ENCODE measurements at places on chromosomes 4 and X.

GRCh38 chr4:163196926-163197480, 30.3 kb upstream of the NAF1 start:
- no peak for DNase-seq

DNA sequence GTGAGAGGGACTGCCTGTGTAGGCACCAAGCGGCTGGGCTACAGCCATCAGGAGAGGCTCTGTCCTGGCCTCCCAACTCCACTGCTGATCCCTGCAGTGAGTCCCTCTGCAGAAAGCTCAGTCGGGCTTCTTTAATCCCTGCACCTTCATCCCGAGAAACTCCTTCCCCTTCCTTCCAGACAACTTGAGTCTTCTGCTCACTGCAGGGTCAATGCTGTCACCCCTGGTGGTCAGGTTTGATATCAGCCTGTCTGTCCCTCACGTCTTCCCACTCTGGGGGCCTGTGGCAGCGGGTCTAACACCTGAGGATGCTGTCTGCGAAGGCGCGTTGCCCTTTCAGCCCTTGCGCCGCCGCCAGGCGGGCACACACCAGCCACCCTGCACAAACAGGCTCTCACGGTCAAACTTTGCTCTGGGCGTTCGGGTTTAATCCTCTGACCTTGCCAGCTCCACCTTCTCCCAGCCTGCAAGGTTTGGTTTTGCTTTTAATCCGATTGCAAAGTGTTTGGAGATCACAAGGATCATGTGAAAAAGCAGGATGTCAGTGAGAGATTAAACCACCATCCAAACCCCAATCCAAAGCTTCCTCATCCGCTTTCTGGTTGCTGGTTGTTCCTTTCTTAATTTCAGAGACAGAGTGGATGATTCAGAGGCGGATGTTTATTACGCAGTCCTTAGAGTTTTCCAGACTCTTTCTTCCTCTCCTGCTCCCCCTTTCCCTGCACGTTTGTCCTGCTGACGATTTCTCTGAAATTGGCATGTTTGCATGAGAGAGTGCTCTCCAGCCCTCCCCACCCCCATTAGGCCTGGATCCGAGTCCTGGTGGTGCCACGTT, 74.8 kb upstream of the SLC34A2 start:
- no peak for DNase-seq

DNA sequence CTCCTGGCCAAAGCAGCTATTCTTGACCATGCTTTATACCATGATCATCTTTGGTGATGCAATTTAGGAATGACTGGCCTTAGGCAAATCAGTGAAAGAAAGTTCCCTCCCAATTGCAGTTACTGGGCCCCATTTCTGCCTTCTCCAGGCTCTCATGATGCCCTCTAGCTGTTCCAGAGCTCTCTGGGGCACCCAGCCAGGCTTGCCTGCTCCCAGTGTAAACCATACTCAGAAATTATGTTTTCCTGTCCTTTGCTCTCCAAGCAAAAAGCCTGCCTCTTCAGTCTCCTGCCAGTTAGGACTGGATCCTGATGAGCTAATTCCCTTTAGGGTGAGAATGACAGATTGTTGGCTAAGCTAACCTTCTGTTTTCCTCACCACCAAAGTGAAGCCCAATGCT, 85.3 kb upstream of the RBPJ start:
- DNase-seq, result no peak

GRCh38 chrX:13372203-13372980, 52.5 kb upstream of the ATXN3L start:
- no peak for DNase-seq

DNA sequence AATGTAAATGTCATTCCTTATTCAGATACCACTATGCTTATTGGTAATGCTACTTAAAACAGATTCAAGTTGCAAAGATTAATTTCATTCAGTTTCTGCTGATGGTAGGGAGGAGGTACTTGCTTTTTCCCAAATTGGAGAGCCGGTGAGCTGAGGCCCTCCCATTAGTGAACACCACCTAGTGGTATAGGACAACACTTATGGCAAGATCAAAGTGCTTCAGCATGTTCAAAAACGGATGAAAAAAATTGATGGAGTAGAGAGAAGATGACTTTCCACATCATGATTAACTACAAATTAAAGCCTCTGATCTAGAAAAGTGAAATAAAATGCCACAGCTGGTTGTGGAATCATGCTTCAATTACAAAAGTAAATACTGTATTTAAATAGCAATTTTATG, 112.9 kb downstream of the MBNL3 start:
- DNase-seq, result no peak

- no peak for DNase-seq
Measured at GRCh38 chr4:138831948-138832347, 183.6 kb upstream of the NOCT start.

Data from activated CD8-positive, alpha-beta memory T cell treated with anti-CD3 and anti-CD28 coated beads for 1 hour (primary cell).